ENCODE measurements at places on chromosomes 4 and X.

- DNase-seq, result no peak
Measured at GRCh38 chr4:29066861-29067260, 1653.3 kb upstream of the PCDH7 start.

GRCh38 chr4:4339504-4340085 is 47.3 kb upstream of the NSG1 start:
- DNase-seq, result no peak

DNA sequence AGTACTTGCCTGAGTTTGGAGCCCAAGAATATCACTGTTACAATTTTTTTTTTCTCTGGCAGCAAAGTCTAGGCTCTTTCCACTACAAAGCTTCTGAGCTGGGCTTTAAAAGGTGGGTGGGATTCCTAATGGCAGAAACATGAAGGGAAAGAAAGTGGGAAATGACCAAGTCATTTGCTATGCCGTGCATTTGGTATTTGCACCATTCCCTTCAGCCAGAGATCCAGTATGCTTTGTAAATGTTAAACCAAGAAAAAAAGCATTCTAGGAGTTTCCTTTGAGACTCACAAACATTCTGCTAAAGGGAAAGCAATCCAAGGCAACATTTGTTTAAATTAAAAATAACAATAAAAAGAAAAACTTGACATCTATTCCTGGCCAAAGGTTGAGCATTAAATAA is 451.2 kb downstream of the RAB28 start:
- no peak for DNase-seq

DNA sequence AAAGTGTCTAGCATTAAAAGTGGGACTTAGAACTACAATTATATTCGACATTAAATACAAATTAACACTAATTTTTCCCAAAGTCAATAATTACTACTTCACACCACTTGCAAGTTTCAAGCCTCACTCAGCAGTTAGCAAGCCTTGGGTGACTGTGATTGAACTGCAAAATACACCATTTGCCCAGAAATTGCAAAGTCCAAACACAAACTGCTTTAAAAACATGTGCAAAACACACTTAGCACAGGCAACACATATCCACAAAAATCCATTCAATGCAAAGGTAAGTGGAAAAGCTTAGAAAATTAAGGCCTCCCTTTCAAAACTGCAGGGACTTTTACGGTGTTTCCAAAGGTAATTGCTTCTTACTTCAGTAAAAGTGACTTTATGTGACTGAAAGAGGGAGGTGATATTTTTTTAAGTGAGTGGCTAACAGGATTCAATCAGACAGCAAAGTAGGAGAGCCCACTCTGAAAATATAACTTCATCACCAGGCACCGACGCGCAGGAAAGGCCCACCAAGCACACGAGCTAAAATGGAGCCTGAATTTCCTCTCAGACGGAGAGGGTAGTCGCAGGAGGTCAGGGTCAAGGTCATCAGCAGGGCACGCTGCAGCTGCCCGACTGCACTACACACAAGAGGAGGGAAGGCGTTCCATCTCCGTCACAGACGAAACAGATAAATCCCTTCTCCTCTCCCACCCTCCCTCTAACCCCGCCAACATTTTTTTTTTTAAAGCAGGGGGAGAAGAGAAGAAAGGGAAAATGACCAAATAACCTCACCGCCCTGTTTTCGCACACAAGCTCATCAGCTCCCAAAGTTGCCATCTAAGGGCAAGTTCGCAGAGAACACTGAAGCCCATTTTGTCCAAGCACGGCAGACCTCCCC is 3.1 kb downstream of the ZNF827 start:
- DNase-seq, result no peak

DNA sequence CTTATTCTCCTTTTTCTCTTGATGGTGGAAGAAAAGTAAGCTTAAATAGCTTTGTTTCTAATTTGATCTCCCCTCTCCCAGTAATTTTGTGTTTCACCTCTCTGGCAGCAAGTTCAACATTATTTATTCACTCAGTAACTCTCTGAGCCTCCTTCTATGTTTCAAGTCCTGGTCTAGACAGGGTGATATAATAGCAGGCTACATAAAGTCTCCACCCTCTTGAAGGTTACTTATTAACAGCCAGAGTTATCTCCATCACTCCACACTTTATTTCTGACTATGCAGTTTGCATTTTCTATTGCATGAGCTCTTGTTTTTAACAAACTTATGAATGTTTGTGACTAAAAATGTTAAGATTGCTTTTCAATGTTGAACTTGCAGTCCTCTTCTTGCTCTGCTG is 17.8 kb upstream of the ANOS1 start:
- no peak for DNase-seq

- DNase-seq, result no peak
Measured at GRCh38 chr4:164931551-164932324, 45.7 kb downstream of the TRIM61 start.

DNA sequence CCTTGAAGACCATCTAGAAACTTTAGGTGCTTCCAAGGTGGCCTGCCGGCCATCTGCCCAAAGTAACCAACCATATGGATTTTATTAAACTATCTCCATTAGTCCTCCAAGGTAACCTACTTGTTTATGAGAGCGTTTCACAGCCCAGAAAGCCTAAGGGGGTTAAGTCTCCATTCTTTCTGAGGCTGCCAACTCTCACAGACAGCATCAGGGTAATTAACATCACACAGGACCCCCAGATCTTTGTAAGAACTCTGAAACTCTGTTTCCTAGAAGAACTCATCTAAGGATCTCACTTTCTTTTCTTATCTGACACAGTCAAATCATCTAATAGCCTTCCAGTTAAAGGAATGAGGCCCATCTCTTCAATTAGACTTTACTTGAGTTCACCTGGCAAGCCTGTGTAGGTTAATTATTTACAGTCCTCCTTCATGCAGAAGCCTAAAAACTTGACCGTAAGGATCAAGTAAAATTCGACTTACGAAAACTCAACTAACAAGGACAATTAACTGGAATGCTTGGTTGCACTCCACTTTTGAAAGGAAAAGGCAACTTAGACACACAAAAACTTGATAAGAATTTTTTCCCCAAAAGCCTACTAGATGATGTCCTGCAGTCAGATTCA is 252.5 kb downstream of the GRIA3 start:
- DNase-seq, result no peak

GRCh38 chrX:135531813-135532212 is 11.4 kb downstream of the INTS6L start:
- no peak for DNase-seq

DNA sequence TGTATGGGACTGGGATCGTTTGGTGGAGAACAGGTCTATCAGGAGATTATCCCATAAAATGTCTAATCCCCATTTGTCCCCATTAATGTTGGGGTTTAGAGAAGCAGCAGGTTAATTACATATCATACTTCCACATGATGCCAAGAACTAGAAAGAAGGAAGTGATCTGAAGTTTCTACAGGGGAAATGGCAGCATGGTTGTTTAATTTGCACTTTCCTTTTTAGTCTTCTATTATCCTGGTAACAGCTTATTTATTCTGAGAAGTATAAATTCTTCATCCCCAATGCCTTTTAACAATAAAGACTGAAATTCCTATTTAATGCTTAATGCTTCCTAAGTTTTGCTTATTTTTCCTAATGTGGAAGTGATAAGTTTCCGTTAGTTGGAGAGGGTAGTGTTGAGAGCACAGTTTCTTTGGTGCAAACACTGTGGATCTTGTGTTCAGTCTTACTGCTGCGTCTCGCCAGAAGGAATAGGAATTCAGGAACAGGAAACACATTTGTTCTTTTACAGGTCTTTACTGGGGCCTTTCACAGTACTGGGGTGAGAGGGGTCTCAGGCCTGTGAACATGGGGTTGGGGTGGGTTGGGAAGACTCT is 59.5 kb upstream of the TADA2B start:
- peak; percentile 35 for DNase-seq

DNA sequence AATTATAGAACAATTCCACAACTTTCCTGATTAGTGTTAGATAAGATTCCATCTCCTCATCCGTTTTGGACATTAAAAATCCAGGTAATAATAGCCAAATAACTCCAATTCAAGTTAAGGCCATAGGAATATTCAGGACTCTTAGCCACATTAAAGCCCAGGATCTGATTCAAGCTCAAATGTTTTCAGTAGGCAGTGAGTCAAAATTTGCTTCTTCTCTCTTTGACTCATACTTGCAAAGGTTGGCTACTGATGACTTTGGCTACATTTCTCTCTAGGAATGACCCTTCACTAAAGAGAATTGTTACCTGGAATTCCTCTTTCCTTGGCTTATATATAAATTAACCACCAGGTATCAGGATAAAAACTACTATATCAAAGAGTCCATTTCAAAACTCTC is 354.9 kb upstream of the HS3ST1 start:
- DNase-seq, result no peak

- DNase-seq, result no peak
Measured at GRCh38 chr4:72486991-72487390, 82.0 kb downstream of the ADAMTS3 start.

DNA sequence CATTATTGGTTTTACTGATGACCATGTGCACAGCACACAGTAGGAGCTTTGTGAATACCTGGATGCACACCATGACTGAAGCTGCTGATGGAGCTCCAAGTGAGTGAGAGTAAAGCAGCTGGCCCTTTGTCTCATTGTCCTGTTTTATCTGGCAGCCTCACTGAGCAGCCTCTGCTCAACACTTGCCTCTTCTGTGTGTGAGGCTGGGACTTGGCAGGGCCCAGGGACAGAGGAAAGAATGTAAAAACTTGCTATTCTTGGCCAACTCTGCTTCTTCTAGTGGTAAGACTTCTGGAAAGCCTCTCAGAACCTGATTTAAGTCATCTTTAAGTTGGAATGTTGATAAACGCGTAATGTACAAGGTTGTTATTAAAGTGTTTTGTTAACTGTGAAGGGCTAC is 61.4 kb downstream of the BEX1 start:
- DNase-seq, result no peak

GRCh38 chr4:173177232-173177631 is 8.6 kb downstream of the GALNT7 start:
- no peak for DNase-seq

- DNase-seq, result no peak
Measured at GRCh38 chrX:139002319-139002718, 290.8 kb upstream of the FGF13 start.

- no peak for DNase-seq
Measured at GRCh38 chr4:21964762-21965319, 16.3 kb upstream of the KCNIP4 start.

- no peak for DNase-seq
Measured at GRCh38 chr4:88771883-88772450, 74.3 kb upstream of the NAP1L5 start.

DNA sequence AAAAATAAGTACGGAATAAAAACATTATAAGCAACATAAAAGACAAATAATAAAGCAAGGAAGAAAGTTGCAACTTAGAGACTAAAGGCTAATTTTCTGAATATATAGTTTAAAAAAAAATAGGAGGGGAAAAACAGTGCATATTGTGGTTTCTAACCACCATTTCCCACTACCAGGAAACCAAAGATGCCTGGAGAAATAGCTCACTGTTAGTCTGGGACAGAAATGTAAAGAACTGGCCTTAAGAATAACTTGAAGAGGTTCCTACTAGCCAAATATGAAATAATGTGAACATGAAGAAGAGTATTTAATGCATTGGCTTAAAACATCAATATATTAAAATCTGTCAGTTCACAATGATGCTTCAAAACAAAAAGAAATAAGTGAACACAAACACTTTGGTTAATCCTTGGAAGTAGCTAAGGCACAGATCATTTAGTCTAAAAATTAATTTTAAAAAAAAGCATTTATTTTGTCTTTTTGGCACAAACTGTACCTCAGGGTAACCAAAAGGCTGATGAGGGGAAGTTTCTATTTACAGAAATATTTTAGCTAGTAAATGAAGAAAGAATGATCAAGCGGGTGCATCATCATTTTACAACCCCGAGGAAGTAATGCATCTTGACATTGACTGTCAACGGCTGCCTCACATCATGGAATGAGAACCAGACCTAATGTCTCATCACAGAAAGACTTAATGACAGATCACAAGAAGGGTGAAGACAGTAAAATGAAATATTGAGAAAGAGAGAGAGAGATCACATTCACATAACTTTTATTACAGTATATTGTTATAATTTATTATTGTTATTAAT is 297.2 kb upstream of the LDB2 start:
- DNase-seq, result no peak

DNA sequence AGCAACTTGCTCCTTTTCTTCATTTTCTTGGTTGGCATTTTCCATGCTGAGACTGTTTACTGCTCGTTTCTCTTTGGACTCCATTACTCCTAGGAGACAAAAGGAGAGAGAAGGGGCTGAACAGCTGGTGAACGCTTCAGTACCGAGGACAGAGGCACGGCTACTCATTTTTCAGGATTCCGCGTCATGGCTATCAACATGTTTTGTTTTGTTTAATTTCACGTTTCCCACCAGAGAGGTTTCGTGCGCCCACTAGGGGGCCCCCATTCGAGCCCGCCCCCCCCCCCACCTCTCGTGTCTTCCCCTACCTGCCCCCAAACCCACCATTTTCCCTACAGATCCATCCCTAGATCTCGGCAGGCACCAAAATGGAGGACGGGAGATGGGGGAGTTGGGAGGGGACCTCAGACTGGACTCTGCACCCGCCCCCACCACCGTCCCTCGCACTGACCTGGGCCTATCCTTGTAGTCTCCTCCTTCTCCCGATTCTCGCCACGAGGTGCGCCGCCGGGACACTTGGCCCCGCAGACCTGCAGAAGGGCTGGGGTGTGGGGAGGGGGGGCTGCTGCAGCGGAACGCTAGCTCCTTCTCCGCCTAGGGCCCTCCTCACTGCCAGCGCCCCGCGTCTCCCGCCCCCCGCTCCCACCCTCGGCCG is 653 bp downstream of the BEX1 start:
- DNase-seq, result no peak

GRCh38 chr4:174813292-174813691 is 15.8 kb downstream of the GLRA3 start:
- DNase-seq, result no peak

GRCh38 chr4:40722576-40723161 is 27.1 kb upstream of the NSUN7 start:
- DNase-seq, result peak; percentile 18

- no peak for DNase-seq
Measured at GRCh38 chrX:84240848-84241565, 53.0 kb upstream of the RPS6KA6 start.

DNA sequence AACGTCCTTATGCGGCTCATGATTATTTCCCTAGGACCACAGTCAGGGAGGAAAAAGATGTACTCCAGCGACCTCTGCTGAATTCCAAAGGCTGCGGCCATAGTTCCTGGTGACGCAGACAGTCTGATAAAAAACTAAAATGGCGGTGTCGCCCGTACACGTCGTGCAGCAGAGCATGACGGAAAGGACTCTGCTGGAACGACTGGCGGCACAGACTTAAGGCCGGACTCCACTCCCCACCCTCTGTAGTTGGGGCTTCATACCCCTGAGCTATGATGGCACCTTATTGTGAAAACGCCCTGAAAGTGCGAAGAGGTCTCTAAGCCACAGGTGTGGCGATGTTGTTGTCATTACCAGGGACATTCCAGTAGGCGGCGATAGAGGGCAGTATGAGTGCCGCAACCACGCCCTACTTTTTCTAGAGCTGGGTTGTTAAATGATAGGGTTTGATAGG is 90.0 kb upstream of the EDA2R start:
- peak; percentile 0 for DNase-seq

DNA sequence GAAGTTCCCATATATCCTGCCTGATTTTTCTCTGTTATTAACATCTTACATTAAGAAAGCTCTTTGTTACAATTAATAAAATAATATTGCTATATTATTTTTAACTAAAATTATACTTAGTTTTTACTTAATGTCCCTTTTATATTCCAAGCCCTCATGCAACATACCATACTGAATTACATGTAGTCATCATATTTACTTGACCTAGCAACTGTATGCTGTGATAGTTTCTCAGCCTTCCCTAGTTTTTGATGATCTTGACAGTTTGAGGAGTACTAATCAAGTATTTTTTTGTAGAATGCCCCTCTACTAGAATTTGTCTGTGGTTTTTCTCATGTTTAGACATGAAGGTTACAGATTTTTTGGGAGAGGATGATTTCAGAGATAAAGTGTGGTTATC is 1503.8 kb upstream of the PABPC4L start:
- no peak for DNase-seq

All from AML-193 (cell line).